ENCODE measurements at places on chromosomes 7 and 10. TPM values are rescaled to one million over a fixed set of nuclear protein-coding genes. Genes with fewer than 3 reads are reported as not detected.

EGFR gene
- total RNA-seq = 40.9 TPM

IDE gene
- total RNA-seq = 13.9 TPM

DNA sequence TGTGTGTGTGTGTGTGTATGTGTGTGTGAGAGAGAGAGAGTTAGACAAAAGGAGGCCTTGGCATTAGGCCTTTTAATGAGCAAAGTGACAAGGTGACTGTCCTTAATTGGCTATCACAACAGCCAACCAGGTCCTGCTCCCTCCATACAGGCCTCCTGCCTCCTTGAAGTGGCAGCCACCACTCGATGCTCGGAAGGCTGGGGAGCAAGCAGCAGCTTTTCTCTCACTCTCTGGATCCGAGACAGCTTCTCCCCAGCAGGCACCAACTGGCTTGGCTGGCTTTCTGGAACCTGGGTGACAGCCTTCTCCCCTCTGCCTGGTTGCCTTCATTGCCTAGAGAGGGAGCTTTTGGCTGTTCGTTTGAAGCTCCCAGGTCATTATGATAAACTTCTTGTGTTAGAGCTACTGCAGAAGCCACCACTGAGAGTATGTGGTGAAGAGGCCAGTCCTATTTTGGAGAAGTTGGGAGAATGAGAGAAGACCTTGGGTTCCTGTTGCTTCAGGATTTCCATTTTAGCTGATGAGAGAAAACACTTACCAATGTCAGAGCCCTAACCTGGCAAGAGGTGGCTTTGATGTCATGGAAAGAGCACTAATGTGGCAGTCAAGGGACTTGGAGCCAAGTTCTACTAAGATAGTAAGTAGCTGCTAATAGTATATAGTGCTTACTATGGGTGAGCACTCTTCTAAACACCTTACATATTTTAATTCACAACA is 37.6 kb downstream of the RPS24 start:
- no peak for DNase-seq

DNA sequence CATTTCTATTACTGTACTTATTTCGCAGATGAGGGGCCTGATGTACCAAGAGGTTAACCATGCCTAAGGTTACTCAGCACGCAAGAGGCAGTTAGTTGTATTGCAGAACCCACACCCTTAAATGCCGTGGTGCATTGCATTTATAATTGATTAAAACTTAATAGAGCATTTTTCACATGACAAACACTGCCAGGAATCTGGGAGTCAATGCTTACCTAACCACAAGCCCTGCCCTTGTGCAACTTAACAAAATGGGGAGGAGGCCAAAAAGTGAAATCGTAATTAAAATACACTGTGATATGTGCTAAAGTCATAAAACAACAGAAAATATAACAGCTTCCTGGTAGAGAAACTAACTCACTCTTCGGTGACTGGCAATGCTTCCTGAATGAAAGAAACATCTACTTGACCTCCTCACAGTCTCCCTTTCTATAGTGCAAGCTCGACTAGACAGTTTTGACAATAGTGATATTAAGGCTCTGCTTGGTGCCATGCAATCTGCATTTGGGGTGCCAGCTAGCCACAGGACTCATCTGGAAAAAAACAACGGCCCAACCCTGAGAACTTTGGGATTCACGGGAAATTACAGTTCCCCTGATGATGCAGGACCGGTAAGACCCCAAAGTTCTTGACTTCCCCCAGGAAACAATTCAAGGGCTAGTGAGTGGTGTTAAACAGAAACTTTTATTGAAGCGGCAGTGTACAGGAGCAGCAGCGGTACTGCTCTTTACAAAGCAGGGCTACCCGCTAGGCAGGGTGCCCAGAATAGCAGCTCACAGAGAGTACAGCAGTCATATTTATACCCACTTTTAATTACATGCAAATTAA is 612.4 kb downstream of the TNS3 start:
- peak; percentile 38 for DNase-seq

GRCh38 chr7:40701836-40702551 is 567.2 kb downstream of the SUGCT start:
- peak; percentile 30 for DNase-seq

All from RPMI7951 (cell line).